Stimulated activated CD4-positive, alpha-beta T cell treated with anti-CD3 and anti-CD28 coated beads, TNF-alpha, amount 100 ng/mL, for 48 hours (primary cell): ENCODE measurements at places on chromosomes 2 and 18.

GRCh38 chr18:70994116-70994515, 705.3 kb downstream of the SOCS6 start:
- DNase-seq = no peak

DNA sequence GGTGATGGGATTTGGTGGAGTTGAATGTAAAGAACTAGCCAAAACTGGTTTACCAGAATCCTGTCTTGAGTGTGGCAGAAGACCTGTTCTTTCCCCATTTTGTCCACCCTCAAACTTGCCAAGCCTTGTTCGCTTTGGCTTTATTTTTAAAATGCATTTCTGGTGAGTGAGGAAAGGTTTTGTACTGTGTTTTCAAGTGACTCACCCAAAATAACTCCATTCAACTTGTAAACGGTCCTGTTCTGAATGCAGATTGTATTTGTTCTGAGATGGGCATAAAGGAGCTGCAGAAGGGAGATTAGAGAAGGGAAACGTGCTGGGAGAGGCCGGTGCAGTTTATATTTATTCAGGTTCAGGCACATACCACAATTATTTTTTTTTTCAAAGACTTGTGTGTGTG, 5.3 kb upstream of the ITPRID2 start:
- DNase-seq = no peak

GRCh38 chr2:9114458-9114857, 92.2 kb upstream of the ASAP2 start:
- DNase-seq = no peak

DNA sequence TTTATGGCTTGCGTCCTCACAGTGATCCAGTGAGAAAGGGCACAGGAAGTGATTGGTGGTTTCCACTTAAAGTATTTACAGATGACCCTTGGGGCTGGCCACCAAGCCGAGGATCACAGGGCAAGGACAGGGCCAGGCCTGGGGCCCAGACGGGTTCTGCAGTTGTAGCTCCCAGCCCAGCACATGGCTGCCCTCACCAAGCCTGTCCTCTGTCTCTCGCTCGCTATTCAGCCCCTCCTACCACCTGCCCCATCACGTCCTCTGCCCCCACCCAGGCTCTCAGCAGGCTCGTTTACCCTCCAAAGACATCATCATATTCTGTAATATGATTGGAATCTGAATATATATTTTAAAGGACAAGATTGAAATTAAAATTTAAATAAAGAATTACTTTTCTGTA, 246.0 kb downstream of the KLHL29 start:
- DNase-seq = no peak

DNA sequence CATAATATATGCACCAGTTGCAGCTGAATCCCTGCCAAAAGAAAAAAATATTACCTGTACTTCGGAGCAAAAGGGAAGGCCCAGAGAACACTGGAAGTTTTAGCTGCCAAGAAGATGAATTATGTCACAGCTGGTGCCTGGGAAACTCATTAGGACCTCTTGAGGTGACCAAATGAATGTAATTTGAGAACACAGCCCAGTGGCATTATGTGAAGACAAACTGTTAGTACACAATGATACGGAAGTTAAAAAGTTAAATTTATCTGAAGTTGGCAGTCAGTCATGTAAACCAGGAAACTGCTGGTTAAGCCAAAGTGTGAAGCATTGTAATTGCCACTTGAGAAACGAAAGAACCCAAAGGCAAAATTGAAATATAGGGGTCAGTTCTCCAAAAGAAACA, 80.7 kb downstream of the EML4 start:
- no peak for DNase-seq

GRCh38 chr2:152762202-152762601, 43.8 kb downstream of the ARL6IP6 start:
- no peak for DNase-seq

DNA sequence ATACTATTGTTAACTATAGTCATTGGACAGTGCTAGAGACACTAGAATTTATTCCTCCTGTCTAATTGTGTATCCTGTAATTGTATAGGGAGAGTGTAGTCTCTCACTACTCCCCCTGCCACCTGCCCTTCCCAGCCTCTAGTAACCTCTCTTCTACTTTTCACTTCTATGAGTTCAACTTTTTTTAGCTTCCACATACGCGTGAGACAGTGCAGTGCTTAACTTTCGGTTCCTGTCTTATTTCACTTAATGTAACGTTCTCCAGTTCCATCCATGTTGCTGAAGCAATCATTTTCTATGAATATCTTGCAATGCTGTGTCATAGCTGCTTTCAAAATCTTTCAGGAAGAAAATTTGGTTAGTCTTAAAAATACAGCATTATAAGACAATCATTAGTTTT, 22.8 kb upstream of the RUFY4 start:
- DNase-seq = no peak

- DNase-seq = no peak
Observed at GRCh38 chr2:172710584-172711047, 25.0 kb upstream of the RAPGEF4 start.

DNA sequence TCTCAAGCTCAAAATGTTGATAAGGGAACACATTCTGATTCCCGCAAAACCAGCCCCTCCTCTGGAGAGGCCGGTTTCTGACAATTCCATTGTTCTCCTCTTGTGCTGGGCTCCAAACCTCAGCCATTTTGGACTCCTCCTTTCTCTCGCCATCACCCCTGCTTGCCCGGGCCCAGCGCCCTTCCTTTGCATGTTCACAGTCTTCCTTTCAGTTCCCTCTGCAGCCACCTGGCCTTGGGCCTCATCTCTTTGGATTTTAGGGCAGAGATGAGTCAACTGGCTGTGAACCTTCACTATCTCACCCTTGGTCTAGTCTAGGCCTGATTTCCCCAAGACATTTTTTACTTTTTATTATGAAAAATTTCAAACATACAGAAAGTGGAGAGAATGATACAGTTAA, 155.9 kb upstream of the MAP3K20 start:
- DNase-seq = no peak

- no peak for DNase-seq
Observed at GRCh38 chr2:209942426-209942825, 60.0 kb upstream of the RPE start.

- DNase-seq = no peak
Observed at GRCh38 chr2:230811508-230811907, 53.2 kb upstream of the ITM2C start.

DNA sequence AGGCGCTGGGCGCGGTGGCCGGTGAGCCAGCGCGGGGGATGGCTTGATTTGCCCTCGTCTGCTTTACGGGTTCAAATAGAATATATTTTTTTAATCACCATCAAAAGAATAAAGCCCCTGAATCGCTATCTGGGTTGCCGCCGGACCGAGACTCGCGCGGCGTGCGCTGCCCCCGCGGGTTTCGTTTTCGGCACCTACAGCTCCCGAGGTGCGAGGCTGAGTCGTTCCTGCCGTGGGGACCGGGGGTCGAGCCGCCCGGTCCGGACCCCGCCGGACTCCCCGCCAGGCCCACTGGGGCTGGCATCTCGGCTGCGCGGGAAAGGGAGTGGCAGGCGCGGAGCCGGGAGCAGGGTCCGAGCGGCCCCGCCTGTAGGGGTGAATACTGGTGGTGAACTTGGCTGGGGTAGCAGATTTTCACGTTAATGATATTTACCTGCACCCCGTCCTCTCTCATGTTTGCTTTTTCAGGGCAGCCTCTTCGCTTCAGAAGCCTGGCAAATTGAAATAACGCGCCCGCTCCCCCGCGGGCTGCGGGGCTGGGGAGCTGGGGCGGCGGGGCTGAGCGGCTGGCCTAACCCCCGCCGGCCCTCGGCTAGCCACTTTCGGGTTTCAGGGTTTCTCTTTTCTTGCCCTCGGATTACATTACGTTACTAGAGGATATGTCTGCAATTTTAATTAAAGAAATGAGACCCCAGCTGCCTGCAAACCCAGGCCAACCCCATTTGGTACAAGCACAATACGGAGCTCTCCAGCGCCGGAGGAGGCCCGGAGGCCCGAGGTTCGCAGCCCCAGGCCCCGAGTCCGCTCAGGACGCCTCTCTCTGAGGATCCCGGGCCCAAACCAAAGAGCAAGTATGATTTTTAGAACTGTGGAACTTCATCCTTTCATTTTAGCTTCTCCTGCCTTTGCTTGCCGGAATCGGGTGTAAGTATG, 1.7 kb upstream of the CELF4 start:
- no peak for DNase-seq

DNA sequence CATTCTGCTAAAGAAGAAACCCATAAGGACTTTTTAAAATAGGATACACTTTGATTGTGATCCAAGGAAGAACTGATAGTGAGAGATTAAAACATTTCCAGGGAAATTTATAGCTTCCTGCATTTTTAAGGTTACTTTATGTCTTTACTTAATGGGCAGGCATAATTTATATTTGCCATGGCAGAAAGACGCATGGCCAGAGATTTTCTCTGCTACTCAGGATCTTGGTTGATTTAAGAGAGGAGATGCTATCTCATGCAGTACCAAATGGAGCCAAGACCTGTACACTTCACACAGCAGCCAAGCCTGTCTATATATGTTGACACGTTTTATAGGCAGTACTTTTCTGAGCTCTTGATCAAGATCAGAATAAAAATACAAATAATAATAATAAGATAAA, 60.9 kb upstream of the NT5C1B start:
- DNase-seq = no peak

DNA sequence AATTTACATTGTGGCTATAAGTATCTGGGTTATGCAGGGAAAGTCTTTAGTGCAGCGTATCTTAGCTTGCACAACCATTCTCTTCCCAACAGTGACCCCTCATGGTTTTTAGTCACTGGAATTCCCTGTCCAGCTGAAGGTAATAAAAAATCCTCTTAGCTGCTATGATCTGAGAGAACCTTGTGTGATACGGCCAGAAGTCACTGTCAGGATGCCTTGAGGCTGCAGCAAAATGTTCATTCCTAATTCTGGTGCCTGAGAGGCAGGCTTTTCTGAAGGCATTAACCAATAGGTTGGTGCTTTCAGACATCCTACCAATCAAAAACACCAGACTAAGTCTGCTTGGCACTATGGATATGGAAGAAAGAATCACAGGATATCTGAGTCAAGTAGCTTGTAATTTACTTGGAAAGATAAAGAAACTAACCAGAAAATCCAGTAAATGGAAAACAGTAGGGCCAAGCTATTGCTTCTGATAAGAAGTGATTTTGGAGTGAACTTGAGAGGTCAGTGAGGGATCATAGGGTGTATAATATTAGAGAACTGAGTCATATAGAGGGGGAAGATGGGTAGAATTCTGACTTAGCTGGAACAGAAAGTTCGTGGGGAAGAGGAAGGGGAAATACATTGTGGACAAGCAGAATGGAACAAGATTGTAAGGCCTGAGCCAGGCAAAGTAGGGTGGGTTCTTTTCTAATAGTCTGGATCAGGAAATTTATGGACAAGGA, 89.0 kb upstream of the SLC14A2 start:
- no peak for DNase-seq

- DNase-seq = no peak
Observed at GRCh38 chr2:207238831-207239701, 73.3 kb upstream of the KLF7 start.

- no peak for DNase-seq
Observed at GRCh38 chr2:23293063-23293462, 91.9 kb upstream of the KLHL29 start.

GRCh38 chr2:224982226-224982625, 60.0 kb downstream of the DOCK10 start:
- DNase-seq = no peak

DNA sequence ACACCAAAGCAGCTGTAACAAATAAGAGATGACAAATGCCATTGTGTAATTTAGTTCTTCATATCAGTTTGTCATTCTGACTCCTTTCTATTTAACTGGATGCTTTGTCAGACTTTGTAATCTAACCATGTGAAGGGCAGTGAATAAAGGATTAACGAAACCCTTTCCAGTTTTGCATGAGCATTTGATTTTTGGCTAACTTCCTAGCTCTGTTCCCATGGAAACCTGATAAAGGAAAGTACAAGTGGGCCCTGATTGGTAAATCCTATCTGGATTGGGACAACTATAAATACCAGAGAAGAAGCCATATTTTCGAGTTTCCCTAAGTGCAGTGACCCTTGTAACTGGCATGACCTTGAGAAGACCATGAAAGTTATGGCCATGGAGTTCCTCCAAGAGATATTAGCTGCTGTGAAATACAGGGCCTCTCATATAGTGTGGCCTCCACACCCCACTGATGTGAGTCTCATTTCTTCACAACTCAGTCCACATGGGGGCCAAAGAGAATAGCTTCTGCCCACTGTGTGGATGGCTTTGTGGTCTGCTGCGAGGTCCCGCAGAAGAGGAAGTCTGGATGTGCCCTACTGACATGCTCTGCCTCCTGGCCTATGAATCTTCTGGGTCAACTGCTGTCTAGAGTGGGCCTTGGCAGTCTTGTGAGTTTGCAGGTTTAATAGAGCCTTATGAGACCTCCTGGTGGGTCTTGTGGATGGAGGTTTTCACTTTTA, 38.2 kb upstream of the CYP1B1 start:
- DNase-seq = no peak

DNA sequence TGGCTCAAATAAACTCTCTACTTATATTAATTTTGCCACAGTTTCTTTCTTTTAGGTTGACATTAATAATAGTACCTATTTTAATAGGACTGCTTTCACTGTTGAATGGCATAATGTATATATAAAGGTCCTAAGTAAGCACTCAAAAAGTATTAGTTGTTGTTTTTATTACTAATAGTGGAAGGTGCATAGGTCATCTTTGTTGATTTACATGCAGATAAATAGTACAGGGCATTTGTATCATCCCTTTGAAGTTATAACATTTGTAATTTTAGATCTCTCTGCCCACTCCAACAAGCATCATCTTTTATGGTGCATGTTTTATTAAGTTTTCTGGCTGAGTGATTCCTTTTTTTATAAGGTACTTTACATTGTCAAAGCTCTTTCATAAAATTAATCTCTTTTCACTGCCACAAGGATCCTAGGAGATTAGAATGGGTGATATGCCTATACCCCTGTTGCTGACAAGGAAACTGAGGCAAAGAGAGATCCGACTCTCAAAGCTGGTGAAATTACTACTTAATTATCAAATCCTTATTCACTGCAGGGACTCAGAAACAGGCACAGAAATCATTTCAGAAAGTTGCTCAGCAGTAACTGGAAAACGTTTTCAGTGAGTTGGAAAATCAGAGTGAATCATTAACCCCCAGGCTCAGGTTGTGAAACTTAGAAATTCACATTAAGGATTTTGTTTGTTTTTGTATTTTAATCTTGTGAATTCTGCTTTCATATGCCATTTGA, 299.6 kb downstream of the AGPS start:
- DNase-seq = no peak

DNA sequence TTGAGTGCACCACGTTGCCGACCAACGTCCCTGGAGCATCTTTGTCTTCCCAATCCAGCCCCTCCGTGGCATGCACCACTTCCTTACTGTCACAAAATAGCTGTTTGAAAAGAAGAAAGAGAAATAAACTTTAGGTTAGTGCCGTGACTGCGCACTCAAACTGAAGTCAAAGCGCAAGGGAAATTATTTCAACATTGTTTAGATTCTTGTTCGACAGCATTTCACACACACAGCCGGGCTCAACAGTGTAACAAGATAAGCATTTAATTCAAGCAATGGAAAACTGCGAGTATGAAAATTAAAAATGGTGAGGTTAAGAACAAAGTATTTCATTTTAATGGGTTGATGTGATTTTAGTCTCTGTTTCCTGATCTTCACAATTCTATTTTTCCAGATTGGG, 108.6 kb downstream of the NXPH2 start:
- DNase-seq = no peak

GRCh38 chr18:33507019-33507418, 66.5 kb upstream of the CCDC178 start:
- no peak for DNase-seq
